ENCODE measurements at places on chromosomes 13 and 19. TPM values are rescaled to one million over a fixed set of nuclear protein-coding genes. Genes with fewer than 3 reads are reported as not detected.

Gene RUBCNL
- total RNA-seq = 4.1 TPM

Gene FFAR3
- total RNA-seq = not detected

Gene ZNF610
- total RNA-seq = 3.3 TPM

Gene TMPRSS9
- total RNA-seq = under 0.01 TPM

Gene SMIM44
- not detected for total RNA-seq

Gene MEIS3
- total RNA-seq = 57.8 TPM

Gene SIGLEC9
- total RNA-seq = not detected

Gene PEG3
- total RNA-seq = 3.9 TPM

Gene GNG8
- not detected for total RNA-seq

Gene PDCD5
- 107 TPM for total RNA-seq

Gene SIPA1L3
- total RNA-seq = 4.9 TPM

Gene RNF225
- total RNA-seq = under 0.01 TPM

Gene FXYD3
- not detected for total RNA-seq

Gene MBD3L2
- total RNA-seq = not detected

Gene CYP2S1
- total RNA-seq = 3.5 TPM

Gene FREM2
- total RNA-seq = under 0.01 TPM

Gene KLK2
- not detected for total RNA-seq

Gene KCNC3
- under 0.01 TPM for total RNA-seq

Gene ZNF91
- total RNA-seq = 15.7 TPM

Gene ZNF534
- 0.17 TPM for total RNA-seq

Gene CD70
- total RNA-seq = not detected

Gene CCL25
- not detected for total RNA-seq
